ENCODE measurements at places on chromosomes 3 and 15.

DNA sequence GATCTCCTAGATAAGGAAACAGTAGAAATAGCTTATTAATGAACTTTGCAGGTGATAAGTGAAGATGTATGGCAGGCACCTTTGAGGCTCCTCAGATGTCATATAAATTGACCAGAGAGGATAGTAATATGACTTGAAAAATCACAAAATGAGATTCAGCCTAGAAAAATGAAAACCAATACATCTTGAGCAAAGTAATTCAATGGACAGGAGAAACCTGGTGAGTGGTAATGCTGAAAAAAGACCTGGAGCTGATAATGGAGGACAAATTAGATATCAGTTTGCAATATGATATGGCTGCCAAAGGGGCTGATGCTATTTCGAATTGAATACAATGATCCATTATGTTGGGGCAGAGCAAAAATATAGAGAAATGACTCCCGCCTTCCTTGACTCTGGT, 103.9 kb downstream of the LSAMP start:
- DNase-seq = no peak

DNA sequence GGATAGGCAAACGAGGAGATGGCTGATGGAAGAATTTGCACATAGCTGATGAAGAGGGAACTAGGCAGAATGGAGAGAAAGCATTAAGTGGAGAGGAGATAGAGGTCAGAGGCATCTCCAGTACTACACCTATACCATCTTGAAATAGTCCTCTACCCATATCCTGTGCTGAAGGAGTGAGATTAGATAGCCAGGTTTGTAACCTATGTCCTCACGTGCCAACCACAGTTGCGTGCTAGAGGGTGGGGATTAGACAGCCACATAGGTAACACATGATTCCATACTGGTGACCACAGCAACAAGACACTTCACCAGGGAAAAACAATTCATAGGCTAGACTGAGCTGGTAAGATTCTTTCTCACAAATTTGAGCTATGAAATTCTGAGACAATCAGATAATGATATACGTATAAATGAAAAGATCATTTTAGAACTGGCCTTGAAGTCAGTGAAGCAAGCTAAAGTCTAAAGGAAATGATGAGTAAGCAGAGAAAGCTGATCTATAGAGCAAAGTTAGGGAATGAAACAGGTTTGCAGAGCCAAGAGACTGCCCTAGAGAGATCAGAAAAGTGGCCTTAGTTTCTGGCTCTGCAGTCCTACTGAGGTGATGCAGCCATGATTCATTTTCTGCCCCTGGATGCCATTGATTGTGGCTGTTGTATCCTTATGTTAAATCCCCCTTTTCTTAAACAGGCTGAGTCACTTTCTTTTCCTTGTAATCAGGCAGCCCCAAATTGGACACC, 17.7 kb downstream of the MYNN start:
- no peak for DNase-seq

DNA sequence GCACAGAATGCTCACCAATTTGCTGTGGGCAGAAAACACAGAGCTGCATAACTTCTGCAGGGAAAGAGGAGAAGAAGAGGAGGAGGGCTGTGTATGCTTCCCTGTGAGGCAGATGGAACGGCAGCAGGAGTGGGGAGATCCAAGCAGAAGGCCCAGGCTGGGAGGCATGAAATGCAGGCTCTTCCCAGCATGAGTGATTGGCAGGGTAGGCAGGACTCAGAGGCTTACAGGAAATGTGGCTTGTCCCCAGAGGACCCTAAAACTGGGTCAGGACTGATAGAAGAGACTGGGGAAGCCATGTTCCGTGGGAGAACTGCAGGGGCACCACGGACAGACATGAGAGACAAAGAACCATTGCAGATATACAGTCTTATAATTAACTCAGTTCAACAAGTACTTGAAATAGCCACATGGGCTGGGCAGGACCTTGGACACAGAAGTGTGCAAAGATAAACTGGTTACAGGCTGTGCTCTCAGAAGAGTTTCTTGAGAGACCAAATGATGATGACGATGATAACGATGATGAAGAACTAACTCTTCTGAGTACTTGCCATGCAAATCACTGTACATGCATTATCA, 286.9 kb downstream of the EPHB1 start:
- DNase-seq = no peak

- DNase-seq = no peak
Measured at GRCh38 chr3:146838221-146838620, 233.1 kb upstream of the PLSCR5 start.

GRCh38 chr15:34726406-34727100, 28.2 kb downstream of the GJD2 start:
- DNase-seq = no peak

DNA sequence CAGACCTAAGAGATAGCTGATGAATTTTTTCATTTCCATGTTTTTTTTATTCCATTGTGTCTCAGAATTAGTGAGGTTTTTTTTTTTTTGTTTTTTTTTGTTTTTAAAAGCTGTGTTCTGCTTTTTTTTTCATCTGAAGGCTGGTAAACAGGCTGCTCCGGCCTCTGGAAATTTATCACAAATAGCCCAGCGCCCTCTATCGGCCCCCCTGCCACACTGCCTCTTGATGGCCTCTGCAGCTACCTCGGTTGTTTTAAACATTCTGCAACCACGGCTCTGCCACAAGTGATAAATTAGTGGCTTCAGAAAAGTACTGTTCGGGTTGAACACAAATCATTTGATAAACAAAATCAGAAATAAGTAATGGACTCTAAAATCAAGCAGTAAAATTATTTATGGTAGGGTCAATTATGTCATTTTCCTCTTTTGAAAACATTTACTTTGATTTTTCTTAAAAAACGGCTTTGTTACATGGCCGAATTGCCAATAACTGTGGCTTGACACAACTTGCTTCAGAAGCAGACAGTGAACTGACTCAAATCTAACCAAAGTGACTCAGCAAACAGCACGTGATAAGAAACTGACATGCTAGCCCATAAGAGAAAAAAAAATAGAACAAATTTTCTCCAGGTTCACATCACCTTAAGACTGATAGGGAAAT, 87.8 kb downstream of the RSL24D1 start:
- DNase-seq = peak; percentile 44

DNA sequence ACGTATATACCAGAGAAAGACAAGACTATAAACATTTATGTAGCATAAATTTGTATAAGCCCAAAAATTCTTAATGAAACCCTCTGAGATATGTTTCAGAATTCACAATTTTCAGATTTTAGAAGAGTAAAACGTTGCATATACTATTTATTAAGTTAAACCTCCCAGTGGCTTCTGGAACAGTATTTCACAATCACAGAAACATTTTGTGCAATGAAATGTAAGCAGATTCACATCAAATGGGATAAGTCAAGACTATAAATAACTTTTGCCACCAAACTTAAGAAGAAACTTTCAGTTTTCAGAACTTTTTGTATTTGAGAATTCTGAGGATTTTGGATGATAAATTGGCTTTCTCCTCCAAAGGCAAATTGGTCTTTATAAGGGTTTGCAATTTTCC, 9.2 kb downstream of the SLTM start:
- no peak for DNase-seq

DNA sequence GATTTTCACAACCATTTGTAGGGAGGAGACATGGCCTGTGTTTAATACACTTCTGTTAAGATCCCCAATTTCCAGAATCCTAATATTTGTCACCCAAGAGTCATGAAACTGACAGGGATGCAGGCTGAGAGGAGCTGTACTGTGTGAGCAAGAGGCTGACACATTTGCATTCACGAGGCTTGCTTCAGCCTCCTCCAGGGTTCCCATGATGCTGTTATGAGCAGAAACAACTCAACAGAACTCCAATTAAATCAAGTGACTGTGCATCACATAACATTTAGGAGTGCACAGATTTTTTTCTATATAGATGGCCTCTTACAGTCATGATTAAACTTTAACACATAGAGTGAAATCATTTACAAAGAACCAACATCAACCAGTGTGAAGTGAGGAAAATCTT, 292.3 kb upstream of the STT3B start:
- no peak for DNase-seq

- DNase-seq = no peak
Measured at GRCh38 chr3:81216192-81216591, 545.3 kb downstream of the GBE1 start.

GRCh38 chr15:42736178-42736792, 643 bp downstream of the CDAN1 start:
- no peak for DNase-seq

DNA sequence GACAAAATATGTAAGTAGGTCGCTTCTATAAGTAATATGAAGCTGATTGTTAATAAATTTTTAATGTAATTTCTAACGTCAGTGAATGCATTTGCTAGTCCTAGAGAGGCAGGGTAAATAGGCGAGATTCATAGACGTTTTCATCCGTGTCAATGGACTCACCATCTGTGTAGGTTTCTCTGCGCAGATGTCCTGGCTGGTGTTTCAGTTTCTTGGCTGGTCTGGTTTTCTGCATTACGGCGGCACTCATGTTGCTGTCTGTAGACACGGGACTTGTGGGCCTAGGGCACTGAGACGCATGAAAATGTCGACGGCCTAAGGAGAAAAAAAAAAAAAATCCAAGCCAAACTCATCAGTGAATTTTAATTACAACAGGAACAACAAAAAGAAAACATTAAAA, 1153.3 kb downstream of the ROBO1 start:
- no peak for DNase-seq

DNA sequence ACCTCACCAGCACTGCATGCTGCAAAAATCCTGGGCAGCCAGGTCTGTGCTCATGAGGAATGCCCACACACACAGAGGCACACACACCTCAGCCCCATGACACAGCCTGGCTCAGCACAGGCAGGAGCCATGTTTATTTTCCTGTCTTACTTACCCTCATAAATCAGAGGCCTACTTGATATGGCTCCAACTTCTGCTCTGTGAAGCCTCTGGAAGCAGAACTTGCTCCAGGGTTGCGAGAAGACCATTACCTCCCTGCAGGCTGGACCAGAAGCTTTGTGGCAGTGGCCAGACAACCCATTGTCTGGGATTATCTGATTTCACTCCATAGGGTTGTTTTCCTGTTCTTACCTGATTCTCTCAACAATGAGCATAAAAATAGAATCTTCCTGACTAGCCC, 43.8 kb upstream of the CMTM8 start:
- no peak for DNase-seq

DNA sequence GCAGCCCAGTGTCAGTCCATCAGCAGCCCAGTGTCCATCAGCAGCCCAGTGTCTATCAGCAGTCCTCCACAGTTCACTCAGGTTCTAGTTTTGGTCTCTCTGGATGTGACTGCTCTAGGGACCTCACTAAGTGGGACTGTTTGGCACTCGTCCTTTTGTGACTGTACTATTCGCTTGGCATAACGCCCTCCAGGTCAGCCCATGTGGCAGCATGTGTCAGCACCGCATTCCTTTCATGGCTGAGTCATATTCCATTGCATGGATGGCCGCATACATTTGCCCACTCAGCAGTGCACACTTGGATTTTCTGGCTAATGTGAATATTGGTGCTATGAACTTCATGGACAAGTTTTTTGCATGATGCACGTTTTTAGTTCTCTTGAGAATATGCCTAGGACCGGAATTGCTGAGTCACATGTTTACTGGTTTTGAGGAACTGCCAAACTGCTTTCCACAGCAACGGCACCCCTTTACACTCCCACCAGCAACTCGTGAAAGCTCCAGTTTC, 16.4 kb downstream of the CHST13 start:
- no peak for DNase-seq

DNA sequence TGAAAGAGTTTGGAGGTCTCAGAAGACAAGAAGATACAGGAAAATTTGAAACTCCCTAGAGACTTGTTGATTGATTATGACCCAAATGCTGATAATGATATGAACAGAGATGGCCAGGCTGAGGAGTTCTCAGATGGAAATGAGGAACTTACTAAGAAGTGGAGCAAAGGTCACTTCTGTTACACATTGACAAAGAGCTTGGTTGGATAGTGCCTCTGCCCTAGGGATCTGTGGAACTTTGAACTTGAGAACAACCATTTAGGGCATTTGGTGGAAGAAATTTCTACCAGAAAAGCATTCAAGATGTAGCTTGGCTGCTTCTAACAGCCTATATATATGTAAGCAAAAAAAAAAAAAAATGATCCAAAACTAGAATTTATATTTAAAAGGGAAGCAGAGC, 48.9 kb upstream of the NAALADL2 start:
- DNase-seq = no peak

GRCh38 chr15:26729581-26729980, 43.3 kb downstream of the GABRB3 start:
- no peak for DNase-seq

DNA sequence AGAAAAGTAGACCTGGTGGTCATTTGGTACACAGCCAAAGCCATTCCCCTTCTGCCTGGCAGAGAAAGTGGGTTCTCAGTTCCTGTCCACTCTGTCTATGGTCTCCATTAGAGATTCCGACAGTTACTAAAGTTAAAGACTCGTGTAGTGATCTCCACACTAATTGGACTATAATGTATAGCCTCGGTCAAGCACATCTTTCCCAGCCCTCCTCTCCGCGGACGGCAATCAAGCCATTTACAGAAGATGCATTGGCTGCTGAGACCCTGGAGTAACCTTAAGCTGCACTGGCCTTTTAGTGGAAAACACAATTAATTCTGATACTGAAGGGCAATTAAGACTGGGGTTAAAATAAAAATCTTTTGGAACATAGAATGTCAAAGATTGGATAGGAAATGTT, 865.3 kb downstream of the MCTP2 start:
- no peak for DNase-seq

DNA sequence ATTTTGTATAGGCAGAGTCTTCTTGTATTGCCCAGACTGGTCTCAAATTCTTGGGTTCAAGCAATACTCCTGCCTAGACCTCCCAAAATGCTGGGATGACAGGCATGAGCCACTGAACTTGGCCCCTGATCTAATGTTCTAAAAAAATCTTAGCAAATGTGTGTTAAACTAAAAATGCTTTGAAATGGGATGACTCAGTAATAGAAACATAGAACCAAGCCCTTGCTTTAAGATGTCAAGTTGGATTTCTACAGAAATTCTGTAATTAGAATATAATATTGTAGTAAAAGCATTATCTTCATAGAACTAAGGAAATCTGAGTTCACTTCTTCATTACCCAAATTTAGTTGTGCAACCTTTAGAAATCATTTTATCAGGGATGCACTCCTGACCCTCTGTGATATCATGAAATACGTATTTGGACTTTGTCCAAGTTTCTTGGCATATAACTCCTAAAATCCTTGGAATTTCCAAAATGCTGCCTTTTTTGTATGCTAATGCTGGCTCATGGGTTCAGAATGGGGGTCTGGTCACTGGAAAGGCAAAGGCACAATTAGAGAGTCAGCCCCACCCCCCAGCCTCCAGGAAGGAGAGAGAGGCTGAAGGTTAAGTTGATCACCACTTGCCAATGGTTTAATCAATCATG, 217.3 kb downstream of the TP63 start:
- DNase-seq = no peak

- no peak for DNase-seq
Measured at GRCh38 chr3:62965311-62965710, 90.1 kb upstream of the CADPS start.

DNA sequence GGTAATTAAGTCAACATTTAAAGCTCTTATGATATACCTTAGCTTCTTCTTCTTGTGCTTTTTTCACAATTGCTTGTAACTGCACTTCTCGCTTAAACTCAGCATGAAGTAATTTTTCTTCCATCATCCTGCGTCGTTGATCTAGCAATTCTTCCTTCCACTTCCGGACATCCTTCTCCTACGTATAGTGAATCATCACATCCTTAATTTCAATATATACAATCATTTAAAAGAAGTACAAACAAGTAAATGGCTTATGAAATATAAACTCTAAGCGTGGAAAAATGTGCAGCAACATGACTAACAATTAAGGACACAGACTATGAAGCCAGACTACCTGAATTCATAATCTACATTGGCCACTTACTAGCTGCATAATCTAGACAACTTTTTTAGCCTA, 151.4 kb downstream of the SCAPER start:
- no peak for DNase-seq
